ENCODE measurements at places on chromosomes 11 and 22.

GRCh38 chr22:38567531-38568285 lies 2.3 kb downstream of the DMC1 start:
- no peak for DNase-seq

DNA sequence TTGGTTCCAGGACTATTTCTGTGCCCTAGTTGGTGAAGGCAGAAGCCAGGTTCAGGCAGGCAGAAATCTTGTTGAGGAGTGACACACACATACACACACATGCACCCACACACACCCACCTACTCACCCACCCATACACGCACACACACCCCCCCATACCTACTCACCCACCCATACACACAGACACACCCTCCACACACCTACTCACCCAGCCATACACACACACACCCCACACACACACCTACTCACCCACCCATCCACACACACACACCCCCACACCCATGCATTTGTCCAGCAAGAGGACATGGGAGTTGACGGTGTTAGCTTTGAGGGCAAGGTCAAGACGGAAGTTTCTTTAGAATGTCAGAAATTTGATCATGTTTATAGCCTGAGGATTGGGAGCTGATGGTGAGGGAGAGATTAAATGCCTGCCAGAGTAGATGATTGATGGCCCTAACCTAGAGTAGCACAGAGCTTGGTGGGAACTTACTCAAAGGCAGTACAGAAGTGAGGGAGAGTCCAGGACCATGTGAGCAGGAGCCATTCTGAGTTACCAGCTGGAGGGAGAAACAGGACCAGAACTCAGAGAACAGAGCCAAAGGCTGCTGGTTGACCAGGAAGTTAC lies 68.9 kb downstream of the CYB5R2 start:
- no peak for DNase-seq

GRCh38 chr11:35047179-35047578 lies 91.8 kb upstream of the CD44 start:
- DNase-seq: peak; percentile 7

DNA sequence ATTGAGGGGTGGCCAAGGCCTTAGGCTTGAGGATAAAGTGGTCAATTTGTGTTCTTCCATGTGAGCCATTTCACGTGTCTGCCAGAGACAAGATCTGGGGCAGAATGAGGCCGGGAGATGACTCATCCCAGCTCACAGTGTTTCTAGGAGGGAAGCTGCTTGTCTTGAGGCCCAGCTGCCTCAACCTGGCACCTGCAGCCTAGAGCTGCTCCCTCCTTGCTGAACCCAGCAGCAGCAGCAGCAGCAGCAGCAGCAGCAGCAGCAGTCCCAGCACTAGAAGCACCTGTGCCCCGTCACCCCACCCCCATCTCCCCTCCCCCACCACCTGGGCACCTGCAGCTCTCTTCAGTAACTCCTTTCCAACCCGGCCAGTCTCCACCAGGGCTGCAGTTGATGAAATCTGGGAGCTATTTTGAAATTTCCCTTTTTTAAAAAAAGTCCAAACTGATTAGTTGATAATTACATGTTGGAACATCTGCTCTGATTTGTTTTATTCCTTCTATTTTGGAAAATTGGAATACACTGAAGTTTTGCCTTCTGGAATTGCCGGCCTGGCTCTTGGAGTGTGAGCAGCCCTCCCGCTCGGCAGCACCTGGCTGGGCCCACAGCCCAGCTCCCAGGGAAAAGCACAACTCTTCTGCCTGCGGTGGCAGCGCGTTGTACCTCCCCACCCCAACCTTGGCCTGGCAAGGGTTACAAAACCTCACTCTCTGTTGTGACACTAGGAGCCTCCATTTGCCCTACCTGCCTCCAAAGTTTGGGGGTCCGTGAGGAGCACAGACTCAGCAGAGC lies 143.5 kb downstream of the NXPE2 start:
- no peak for DNase-seq

- no peak for DNase-seq
These were observed 22.3 kb upstream of the GUCY1A2 start for GRCh38 chr11:107040433-107041087.

GRCh38 chr22:24146194-24146616 lies 35.1 kb upstream of the SUSD2 start:
- no peak for DNase-seq

DNA sequence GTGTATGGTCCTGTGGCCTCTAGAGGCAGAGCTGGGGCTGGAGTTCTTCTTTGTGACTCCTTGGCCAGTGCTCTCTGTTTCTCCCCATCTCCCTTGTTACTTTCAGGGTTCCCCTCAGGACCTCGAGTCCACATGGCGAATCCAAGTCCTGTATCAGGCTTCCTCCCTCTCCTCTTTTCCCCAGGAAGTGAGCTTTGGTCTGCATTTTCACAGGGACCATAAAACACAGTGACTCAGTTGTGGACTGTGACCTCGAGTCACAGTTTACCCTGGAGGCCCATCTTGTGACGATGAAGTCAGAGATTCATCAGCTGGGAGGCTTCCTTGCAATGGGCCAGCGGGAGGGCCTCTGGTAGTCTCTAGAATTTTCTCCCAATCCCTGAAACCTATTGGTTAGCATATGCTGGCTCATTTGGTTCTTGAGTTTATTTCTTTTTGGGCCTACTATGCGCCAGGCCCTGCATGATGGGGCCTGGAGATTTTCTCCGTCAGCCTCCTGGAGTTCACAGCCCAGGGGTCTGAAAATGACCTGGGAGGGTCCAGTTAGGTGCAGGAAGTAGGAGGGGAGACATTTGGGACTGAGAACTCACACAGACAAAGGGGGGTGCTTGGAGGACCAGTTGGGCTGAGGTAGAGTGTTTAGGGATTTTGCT lies 100.8 kb downstream of the KIAA1671 start:
- no peak for DNase-seq

DNA sequence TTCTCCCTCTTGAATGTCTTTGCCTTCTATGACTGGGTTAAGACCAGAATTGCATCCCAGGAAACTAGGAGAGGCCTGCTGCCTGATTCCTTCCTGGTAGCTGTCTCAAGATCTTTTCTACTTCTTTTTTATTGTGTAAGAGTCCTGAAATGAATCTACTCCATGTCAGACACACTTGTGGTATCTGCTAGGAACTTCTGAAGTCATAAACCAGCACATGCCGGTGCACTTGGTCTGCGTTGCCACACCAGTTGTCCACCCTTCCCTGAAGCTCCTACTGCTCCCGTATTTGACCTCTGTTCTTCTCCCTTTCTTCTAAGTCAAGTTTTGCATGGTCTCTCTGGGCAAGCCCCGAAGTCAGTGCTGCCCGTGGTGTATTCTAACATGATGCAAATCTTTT lies 644.2 kb downstream of the ETS1 start:
- no peak for DNase-seq

DNA sequence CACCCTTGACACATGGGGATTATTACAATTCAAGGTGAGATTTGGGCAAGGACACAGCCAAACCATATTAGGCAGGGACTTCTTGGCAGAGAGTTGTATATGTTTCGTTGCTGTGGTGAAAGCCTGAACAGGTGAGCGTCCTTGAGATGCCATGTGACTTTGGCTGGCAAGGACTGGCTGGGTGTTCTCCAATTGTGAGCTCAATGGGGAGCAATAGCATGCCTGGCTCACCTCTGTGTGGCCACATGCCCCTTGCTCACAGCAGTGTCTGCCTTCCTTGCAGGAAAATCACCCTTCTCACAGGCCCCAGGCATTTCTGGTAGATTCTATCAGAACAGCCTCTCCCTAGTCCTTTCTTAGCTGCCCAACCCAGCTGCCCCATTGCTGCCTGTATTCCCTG lies 105.5 kb downstream of the PARVA start:
- no peak for DNase-seq

- no peak for DNase-seq
These were observed 791.2 kb upstream of the FAT3 start for GRCh38 chr11:91433284-91434010.

DNA sequence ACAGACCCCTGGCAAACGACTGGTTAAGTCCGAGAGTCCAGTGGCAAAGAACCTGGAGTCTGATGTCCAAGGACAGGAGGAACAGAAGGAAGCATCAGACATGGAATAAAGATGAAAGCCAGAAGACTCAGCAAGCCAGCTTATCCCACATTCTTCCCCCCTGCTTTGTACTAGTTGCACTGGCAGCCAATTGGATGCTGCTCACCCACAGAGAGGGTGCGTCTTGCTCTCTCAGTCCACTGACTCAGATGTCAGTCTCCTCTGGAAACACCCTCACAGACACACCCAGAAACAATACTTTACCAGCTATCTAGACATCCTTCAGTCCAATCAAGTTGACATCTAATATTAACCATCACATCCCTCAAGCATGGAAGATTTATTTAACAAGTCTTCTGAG lies 1265.8 kb upstream of the CNTN5 start:
- DNase-seq: no peak

DNA sequence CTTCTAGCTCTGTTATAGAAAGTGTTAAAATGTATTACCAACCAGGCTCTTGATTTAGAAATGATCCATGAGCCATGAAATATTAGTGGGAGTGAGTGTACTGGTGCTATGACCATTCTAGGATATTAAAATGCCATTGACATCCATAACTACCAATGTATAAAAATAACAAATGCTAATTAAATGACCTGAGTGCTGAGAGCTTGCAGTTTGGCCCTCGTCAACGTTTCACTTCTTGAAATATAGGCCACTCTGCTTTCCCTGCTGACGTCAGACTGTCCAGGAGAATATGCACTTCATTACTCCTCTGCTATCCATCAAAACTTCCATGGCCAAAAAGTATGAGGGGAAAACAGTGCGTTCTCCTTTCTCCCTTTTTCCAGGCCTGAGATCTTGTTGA lies 563.1 kb downstream of the METTL15 start:
- DNase-seq: no peak

DNA sequence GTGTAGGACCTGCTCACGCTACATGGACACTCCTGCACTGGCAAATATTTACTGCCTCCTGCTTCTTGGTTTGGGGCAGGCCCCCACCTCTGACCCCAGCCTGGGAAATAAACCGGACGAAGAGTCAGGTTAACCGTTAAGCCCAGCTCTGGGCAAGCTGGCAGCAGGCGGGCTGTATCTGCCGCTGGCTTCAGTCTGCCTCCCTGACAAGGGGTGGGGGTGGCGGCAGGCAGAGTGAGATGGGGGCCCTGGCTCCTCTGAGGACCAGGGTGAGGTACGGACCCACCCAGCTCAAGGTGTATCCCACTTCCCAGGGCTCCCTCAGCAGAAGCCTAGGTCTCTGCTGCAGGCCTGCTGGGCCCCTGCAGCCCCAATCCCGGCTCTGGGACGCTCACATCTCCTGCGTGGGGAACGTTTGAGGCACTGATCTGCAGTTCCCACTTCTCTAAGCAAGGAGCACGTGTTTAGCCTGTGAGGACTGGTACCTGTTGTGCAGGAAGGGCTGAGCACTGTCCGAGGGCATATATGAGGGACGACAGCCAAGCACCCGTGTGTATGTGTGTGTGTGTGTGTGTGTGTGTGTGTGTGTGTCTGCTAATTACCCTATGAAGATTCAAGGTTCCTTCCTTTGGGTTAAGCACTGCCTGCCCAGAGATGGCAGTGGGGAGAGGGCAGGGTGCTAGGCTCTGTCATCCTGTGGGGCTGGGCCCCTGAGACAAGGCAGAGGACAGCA lies 1.1 kb upstream of the LRRC75B start:
- no peak for DNase-seq

GRCh38 chr22:30574997-30575671 lies 669 bp upstream of the GAL3ST1 start:
- no peak for DNase-seq

DNA sequence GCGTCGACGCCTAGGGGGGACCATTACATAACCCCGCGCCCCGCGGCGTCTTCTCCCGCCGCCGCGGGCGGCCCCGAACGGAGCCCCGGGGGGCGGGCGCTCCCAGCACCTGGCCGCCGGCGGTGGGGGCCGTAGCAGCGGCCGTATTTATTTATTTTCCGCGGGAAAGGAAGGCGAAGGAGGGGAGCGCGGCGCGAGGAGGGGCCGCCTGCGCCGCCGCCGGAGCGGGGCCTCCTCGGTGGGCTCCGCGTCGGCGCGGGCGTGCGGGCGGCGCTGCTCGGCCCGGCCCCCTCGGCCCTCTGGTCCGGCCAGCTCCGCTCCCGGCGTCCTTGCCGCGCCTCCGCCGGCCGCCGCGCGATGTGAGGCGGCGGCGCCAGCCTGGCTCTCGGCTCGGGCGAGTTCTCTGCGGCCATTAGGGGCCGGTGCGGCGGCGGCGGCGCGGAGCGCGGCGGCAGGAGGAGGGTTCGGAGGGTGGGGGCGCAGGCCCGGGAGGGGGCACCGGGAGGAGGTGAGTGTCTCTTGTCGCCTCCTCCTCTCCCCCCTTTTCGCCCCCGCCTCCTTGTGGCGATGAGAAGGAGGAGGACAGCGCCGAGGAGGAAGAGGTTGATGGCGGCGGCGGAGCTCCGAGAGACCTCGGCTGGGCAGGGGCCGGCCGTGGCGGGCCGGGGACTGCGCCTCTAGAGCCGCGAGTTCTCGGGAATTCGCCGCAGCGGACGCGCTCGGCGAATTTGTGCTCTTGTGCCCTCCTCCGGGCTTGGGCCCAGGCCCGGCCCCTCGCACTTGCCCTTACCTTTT lies at the start of gene EP300:
TSS of gene EP300 (plus strand) at position 570 of the 795 bp plus-strand sequence. CDS start 413 bp downstream, outside the sequence.
- peak; percentile 70 for DNase-seq

DNA sequence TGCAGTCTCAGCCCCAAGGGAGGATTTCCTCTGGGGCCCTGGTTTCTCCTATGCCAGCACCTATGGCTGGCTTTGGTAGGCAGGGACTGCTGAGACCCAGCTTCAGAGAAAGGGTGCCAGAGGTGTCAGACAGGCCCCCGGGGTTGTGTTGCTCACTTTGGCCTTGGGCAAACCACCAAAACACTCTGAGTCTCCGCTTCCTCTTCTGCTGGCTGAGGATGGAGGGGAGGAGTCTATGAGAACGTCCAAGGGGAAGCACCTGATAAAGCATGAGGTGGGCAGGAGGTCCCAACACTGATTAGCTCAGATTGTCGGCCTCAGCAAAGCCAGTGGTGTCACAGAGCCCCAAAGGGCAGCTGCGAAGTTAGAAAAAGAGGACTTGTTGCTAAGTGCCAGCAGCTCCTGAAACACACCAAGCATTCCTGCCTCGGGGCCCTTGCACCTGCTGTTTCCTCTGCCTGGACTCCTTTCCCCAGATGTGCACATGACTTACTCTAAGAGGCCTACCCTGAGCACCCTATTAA lies 10.5 kb downstream of the SMTNL1 start:
- DNase-seq: no peak

DNA sequence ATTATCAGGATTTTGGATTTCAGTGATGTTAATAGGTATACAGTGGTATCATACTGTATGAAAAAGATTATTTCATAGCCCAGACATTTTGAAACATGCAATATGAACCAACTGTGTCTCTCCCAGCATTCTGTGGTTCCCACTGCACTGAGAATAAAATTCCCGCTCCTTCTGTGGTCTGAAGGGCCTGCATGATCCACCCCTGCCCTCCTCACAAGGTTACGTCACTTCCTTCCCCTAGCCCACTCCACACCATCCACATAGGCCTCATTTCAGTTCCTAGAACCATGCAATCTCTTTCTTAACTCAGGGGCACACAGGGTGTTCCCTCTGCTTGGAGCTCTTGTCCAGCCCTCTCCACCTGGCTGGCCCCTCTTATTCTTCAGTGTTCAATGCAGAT lies 103.1 kb downstream of the TSPAN18 start:
- DNase-seq: no peak

All from activated CD8-positive, alpha-beta memory T cell treated with anti-CD3 and anti-CD28 coated beads for 1 hour (primary cell).